Cortex of kidney (tissue), 1 donor: ENCODE measurements at places on chromosomes 7 and 10.

GRCh38 chr7:39465055-39465929, 100.9 kb upstream of the YAE1 start:
- DNase-seq = no peak

DNA sequence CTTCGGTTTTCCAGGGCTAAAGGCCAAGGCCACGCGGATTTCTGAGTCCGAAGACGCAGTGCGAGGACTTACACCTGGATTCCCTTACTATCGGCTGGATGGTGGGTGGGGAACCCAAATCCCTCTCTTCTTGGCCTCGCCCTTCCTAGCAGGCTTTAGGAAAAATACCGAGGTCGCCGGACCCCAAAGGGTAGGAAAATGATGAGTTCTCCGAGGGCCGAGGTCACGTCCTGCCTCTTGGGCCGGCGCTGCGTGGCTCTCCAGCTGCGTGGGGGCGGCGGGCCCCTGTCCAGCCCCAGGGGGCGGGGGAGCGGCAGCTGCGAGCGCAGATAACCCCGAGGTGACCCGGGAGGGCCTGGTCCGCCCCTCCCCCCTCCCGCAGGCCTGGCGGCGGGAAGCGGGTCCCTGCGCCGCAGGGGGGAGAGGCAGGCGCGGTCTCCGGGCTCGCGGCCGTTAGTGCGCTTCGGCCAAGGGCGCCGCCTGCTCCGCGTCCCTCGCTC, 805 bp upstream of the HMX3 start:
- DNase-seq = no peak

DNA sequence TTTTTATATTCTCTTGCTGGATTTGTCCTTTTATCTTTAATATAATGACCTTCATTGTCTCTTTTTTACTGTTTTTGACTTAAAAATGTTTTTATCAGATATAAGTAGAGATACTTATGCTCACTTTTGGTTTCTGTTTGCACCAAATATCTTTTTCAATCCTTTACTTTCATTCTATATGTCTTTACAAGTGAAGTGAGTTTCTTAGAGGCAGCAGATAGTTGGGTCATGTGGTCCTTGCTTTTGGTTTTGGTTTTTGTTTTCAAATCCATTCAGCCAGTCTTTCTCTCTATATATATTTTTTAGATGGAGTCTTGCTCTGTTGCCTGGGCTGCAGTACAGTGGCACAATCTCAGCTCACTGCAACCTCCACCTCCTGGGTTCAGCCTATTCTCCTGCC, 932.4 kb upstream of the LRRTM3 start:
- DNase-seq = no peak

- no peak for DNase-seq
These were observed 968 bp upstream of the INMT start for GRCh38 chr7:30750683-30751650.

- no peak for DNase-seq
These were observed 28.5 kb upstream of the NUB1 start for GRCh38 chr7:151312831-151313809.

DNA sequence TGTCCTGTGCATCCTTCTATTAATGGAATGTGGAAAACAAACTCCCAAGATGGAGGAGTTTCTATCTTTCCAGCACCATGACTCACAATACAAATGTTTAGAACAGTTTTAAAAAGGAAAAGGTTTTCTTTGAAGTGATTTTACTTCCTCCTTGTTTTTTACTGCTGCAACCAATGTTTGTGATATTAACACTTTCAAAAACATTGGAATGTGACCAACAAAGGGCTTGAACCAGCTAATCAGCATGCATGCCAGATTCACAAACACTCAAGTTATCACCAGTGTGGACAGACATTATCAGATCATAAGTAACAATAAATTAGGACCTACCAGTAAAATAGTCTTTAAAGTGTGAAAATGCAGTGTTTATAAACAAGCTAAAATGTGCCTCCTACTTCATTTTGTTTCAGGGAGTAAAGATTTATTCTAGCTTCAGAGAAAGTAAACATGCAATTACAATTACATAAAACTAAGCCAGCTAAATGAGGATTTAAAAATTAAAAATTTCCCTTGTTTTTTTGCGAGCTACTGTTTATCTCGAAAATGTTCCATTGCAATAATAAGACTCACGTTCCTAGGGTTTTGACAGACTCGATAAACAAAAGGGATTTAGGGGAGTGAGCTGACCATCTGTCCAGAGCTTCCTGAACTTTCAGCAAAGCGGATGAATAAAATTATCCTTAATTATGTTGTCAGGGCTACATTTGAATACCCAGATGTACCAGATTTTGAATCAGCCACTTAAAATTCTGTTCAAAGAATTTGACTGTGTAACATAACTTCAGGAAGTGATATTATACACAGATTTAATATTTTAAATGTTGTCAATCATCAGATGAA, 29.8 kb downstream of the CPVL start:
- no peak for DNase-seq

GRCh38 chr7:16357921-16358320, 63.4 kb downstream of the CRPPA start:
- no peak for DNase-seq

GRCh38 chr10:17655009-17655408, 11.1 kb downstream of the STAM start:
- no peak for DNase-seq

GRCh38 chr7:158106272-158106671, 481.4 kb downstream of the PTPRN2 start:
- DNase-seq = no peak

GRCh38 chr7:7228967-7229366, 46.6 kb downstream of the C1GALT1 start:
- no peak for DNase-seq

DNA sequence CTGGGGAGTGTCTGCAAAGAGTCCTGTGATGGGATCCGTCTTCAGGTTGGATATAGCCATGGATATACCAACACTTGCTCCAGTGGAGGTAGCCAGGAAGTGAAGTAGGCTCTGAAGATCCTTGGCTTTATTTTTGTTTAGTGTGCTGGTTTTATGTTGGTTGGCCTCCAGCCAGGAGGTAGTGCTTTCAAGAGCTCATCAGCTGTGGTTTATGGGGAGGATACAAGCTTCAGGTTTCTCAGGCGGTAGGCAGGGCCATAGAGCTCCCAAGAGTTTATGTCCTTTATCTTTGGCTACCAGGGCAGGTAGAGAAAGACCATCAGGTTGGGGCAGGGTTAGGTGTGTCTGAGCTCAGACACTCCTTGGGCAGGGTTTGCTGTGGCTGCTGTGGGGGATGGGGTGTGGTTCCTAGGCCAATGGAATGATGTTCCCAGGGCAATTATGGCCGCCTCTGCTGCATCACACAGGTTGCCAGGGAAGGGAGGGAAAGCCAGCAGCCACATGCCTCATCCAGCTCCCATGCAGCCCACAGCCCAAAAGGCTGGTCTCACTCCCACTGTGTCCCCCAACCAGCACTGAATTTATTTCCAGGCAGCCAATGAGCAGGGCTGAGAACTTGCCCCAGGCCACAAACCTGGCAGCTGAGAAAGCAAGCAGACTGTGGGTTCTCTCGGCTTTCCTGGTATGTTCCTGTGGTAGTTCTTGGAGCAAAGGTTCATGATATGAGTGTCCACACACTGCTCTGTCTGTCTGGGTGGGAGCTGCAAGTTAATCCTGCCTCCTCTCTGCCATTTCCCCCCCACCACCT, 67.0 kb upstream of the PRLHR start:
- no peak for DNase-seq

- no peak for DNase-seq
These were observed 31.1 kb upstream of the VIPR2 start for GRCh38 chr7:159175792-159176191.

DNA sequence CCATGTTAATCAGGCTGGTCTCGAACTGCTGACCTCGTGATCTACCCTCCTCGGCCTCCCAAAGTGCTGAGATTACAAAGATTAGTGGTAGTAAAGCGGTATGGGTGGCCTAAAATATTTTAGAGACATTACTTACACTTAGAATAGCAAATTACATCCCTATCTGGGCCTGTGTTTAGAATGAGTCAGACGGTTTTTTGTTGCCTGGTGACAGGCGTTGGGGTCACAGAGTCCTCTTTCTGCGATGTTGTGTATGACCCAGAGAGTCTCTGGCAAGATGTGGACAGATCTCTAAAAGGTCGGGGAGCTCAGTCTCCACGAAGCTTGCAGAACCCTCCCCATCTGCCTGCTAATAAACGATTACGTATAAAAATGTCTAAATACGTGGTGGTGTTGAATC, 39.6 kb upstream of the PRKCQ start:
- no peak for DNase-seq

DNA sequence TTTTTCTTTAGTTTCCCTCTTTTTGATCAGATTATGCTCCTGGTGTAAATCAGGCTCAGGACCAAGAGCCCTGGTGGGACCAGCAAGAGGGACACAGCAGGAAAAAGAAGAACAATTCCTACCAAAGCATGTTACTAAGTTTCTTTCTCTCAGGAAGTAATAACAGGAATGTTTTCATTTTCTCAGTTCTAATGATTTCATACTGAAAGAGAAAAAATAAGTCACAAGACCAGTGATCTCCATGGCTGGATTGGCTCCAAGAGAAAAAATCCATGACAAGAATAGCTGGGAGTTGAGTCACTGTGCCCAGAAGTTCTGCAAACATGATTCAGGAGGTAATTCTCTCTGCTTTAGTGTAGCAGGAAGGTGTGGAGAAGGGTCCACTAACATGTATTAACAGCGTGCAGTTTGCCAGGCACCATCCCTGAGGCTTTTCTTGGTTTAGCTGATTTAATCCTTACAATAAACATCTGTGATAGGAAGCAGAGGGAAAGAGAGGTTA, 23.8 kb upstream of the IFIT2 start:
- no peak for DNase-seq

DNA sequence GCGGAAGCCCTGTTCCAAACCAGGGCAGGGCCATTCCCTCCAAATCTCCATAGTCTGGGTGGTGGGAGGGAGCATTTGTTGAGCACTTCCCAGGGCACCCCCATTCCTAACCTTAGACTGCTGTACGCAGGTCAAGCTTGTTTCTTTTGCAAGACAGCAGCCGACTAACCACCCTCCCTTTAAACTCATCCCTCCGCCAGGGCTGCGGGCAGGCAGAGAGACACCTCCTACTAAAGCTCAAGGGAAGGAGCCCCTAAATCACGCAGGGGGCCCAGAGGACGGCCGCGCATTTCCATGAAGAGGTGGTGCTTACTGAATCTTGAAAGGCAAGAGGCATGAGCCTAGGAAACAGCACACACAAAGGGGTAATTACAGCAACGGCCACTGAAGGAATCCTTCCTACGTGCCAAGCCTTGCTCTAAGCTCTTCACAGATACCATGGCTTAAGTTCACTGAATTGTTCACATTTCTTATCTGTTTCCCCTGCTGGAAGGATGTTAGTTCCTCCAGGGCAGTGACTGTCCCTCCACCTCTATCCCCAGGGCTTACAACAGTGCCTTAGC, 90.0 kb downstream of the PROSER2 start:
- no peak for DNase-seq
